GM12865 (cell line): ENCODE measurements at places on chromosomes 5 and 9.

- no peak for DNase-seq
Observed at GRCh38 chr5:11791792-11792191, 112.5 kb downstream of the CTNND2 start.

DNA sequence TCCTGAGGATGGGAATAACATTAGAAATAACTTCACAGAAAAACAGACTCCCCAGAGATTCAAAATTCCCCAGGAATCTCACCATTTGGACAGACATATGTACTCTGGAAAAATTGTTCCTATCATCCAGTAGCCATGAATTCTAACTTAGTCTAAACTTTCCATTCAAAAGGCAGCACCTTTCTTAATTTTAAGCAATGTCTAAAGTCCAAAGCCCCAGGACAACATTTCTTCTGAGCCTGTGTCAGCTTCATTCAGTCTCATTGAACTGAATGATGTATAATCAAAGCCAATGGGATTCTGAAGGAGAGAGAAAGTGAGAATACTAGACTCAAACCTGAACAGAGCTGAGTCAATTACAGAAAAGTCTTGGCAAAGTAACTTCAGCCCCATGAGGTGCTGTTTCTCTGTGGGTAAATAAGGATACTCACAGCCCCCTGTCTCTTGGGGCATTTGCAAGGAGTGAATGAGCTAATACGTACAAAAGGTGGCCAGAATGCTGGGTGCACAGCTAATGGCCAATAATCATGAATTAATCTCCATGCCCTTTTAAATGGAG, 140.6 kb downstream of the SEMA5A start:
- peak; percentile 55 for DNase-seq

DNA sequence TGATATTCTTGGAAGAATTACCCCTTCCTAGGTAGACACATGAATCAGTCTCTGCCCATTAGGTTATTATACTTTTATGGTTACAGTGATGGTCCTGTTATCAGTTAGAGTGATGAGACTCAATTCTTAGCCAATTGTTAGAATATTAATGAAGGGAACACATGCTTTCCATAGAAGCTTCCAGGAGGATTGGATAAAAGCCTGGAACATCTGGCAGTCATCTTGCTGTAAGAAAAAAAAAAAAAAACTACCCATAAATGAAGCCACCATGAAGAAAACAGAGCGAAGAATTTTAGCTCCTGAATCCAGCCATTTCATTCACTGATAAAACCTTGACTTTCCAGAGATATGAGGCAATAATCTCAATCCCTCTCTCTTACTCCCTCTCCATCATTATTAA, 262.5 kb upstream of the GRIN3A start:
- DNase-seq, result no peak

- no peak for DNase-seq
Observed at GRCh38 chr5:16721151-16722096, 104.6 kb upstream of the RETREG1 start.

- DNase-seq, result no peak
Observed at GRCh38 chr9:112642126-112642525, 75.8 kb downstream of the INIP start.

DNA sequence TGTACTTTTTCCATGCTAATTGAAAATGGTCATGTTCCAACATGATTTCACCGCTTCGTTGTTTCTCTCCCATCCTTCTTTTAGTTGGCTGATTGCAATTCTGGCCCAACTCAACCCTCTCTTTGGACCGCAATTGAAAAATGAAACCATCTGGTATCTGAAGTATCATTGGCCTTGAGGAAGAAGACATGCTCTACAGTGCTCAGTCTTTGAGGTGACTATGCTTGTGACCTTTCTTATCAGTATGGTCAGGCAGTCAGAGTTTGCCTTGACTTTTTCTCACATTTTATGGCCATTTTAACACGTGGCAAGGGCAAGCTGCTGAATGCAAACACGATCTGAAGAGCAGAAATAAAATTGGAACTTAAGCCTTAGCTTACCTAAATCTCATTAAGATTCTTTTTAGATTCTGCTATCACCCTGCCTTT, 36.0 kb upstream of the CREBRF start:
- DNase-seq, result no peak

GRCh38 chr5:135551593-135552447, 16.1 kb upstream of the NEUROG1 start:
- DNase-seq, result peak; percentile 77

GRCh38 chr9:136170006-136170901, 34.7 kb downstream of the LHX3 start:
- peak; percentile 50 for DNase-seq

GRCh38 chr5:123800640-123801039, 288.7 kb downstream of the CSNK1G3 start:
- no peak for DNase-seq

- no peak for DNase-seq
Observed at GRCh38 chr5:98904780-98905179, 24.0 kb downstream of the CHD1 start.

GRCh38 chr5:142549834-142550233, 136.1 kb downstream of the FGF1 start:
- DNase-seq, result no peak

DNA sequence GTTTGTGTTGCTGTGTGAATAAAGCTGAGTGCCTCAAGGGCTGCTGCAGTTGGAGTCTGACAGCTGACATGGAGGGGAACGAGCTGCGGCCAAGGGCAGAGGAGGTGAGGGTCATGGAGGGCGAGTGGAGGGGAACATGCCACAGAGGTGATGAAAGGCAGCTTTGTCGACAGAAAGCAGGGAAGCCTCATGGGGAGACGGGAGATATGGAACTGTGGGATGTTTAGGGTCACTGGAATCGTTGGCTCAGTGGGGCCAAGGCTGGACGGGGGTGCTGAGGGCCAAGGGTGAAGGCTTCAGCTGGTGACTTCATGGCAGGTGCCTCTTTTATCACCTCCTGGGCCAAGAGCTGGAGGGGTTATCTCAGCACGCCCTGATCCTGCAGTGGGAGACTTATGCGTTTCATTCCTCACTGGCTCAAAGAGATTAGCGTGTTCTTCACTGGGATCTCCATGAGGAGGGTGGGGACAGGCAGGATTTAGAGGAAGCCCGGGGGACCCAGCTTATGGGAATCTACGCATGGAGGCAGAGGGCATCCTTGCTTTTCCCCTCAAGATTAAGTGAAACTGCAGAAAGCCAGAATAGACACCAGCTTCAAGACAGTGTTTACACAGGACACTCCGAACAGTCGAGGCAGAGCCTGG, 42.2 kb downstream of the FAM240B start:
- no peak for DNase-seq

- DNase-seq, result no peak
Observed at GRCh38 chr5:76689321-76690036, 26.4 kb upstream of the F2R start.

DNA sequence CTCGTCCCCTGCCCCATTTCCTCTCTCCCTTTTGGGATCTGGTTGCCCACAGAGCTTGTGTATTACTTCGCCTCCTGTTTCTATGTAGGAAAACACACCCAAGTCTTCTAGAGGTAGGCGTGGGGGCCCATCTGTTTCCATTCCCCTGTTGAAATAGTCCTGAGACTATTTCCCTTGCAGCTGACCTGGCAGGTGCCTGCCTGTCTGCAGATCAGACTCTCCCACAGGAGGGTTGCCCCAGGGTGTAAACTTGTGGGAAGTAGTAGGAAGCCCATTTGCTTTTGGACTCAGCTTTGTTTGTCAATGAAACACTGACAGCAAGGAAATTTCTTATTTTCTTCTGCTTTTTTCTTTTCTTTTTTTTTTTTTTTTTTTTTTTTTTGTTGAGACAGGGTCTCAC, 16.3 kb upstream of the GARNL3 start:
- DNase-seq, result no peak

GRCh38 chr9:17775656-17776055, 196.8 kb downstream of the SH3GL2 start:
- DNase-seq, result no peak

DNA sequence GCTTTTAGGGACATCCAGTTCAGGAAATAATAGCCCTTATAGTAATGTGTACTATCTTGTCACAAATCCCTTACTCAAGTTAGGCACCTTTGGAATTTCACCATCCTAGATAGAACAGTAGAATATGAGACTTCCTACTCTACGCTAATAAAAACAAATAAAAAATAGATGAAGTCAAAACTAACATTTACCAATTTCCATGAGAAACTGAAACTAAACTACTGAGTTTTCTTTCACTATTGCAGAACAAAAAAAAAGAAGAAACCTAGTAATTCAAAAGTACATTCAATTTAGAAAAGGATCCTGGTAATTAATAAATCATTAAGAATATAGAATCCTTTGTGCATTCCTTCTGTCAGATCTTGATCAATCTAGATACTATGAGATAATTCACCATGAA, 14.0 kb downstream of the STARD4 start:
- DNase-seq, result no peak

GRCh38 chr5:132019857-132020555, 8.5 kb upstream of the ACSL6 start:
- peak; percentile 91 for DNase-seq

DNA sequence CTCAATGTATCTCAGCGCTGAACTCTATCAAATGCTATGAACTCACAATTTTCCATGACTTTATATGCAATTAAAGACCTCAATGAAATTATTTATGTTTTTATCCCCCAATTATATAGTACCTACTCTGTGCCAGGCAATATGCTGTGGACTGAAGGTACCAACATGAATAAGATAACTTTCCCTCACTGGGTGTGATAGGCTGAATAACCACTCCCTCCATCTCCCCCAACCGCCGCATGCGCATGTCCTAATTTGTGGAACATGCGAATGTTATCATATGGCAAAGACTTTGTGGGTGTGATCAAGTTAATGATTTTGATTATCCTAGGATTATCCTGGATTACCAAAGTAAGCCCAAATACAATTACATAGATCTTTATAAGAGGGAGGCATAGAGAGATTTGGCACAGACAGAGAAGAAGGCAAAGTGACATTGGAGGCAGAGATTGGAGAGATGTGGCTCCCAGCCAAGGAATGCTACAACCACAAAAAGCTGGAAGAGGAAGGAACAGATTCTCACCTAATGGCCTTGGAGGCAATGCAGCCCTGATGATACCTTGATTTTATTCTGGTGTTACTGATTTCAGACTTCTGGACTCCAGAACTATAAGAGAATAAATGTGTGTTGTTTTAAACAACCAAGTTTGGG, 149.1 kb upstream of the VCAN start:
- no peak for DNase-seq

DNA sequence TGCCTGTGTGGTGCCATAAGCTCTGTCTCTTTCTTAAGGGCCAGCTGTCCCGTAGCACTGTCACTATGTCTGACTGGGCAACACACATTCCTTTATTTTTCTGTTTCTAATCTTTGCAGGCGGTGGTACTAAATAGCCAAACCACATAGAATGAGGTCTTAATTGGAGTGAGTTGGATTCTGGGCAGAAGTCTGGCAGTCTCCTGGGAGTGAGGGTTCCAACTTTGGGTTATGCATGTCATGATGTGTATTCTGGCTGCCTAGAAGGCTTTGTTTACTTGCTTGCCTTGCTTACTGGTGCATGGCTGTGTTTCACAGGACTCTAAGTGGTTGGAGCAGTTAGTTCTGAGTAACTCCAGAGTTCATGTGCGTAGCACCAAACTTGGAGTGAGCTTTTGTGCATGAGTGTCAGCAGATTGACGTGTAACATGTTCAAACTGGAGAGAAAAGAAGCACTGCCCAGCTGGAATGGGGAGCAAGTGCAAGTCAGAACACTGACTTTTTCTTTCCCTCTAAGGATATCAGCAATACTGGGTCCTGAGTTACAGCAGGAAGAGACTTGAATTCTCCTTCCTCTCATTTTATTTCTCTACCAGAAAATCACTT, 185.8 kb downstream of the PCSK1 start:
- no peak for DNase-seq

- DNase-seq, result no peak
Observed at GRCh38 chr9:124809211-124809610, 32.3 kb downstream of the OLFML2A start.

- no peak for DNase-seq
Observed at GRCh38 chr5:116361171-116361967, 213.3 kb downstream of the SEMA6A start.

- DNase-seq, result peak; percentile 26
Observed at GRCh38 chr5:127392762-127393161, 102.2 kb downstream of the MEGF10 start.

GRCh38 chr5:135126688-135127438, 92.8 kb upstream of the PITX1 start:
- DNase-seq, result no peak

GRCh38 chr9:134163371-134164196, 780 bp downstream of the RNU6ATAC start:
- peak; percentile 85 for DNase-seq

GRCh38 chr9:109771087-109771486, 8.9 kb upstream of the PALM2AKAP2 start:
- no peak for DNase-seq

- no peak for DNase-seq
Observed at GRCh38 chr5:1520791-1521453, 2.8 kb downstream of the LPCAT1 start.

DNA sequence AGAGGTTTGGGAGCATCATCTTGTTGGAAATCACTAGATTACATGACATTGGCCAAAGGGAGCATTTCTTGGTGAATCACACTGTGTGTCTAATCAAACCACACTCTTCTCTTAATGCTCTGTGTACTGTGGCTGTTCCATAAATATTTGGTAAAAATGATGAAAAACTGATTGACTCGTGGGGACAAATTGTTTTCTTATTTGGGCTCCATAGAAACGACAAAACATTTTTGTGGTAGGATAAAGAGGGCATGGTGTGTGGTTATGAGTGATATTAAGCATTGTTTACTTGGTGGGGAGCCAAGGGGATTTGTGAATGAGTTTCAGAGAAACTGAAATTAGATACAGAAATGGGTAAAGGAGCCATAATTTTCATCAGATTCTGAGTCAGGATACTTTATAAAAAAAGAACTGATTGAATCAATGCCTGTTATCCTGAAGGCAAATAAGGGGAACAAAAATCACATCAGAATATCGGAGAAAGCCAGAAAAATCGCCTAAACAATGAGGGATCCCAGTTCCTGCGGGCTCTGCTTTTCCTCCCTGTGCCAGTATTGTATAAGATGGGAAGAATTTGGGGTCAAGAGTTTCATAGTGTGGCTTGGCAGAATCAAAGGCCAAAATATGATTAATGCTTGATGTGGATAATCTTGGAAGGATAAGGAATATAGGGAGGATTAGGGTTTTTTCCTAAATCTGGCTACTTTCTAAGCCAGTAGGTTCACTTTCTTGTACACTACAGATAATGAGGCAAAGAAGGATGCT, 33.3 kb downstream of the FBXL7 start:
- DNase-seq, result no peak

GRCh38 chr5:178440181-178440580, 150.0 kb downstream of the COL23A1 start:
- DNase-seq, result no peak

- DNase-seq, result peak; percentile 74
Observed at GRCh38 chr5:125408448-125409233, 662.2 kb upstream of the ZNF608 start.

GRCh38 chr5:105836887-105837286, 1833.8 kb downstream of the EFNA5 start:
- no peak for DNase-seq

GRCh38 chr5:44332285-44332971, 56.8 kb downstream of the FGF10 start:
- DNase-seq, result peak; percentile 36

GRCh38 chr5:39570403-39571027, 145.7 kb upstream of the DAB2 start:
- peak; percentile 37 for DNase-seq

GRCh38 chr5:63101870-63102269, 523.3 kb downstream of the LRRC70 start:
- no peak for DNase-seq

GRCh38 chr5:72434781-72435437, 72.3 kb downstream of the ZNF366 start:
- DNase-seq, result no peak
